ENCODE measurements at places on chromosomes 2 and 18.
A peak's percentile ranks its signal among the peaks of the same experiment; 100 is the strongest.

DNA sequence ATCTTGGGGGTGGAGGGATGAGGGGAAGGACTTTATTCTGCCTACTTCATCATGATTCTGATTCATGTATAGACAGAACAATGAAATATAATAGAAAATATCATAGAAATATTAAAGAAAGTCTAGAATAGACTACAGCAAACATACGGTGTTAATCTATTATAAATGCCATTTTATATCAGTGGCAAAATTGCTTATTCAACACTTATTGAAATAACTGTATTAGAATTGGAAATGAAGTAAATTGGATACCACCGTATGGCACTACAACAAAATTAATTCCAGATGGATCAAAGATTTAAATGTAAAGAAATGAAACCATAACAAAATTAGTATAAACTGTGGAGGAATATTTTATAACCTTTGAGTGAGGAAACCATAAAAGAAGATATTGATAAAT, 213.3 kb upstream of the CTAGE1 start:
- DNase-seq, result no peak

- no peak for DNase-seq
These were observed 40.3 kb upstream of the HNRNPA3 start for GRCh38 chr2:177172034-177172880.

- DNase-seq, result no peak
These were observed 39.3 kb downstream of the THOC1 start for GRCh38 chr18:228586-228985.

DNA sequence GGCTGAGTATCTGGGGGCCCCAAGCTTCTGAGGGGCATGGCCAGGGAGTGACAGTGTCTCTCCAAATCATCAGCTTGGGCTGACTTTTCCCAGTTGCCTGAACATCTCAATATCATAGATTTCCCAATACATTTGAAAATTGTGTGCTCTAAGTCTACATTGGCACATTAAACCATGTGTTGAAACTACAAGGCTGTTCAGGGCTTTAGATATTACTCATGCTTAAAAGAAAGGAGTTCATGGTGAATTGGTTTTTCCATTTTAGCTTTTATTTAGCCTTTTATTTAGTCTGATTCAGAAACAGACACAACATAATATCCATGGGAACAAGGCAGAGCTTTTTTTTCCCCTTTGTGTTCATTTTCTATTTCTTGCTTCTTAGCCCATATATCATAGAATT, 49.9 kb upstream of the GALR1 start:
- no peak for DNase-seq

GRCh38 chr18:58226429-58226828, 182.4 kb downstream of the NEDD4L start:
- no peak for DNase-seq

- no peak for DNase-seq
These were observed 13.8 kb upstream of the DES start for GRCh38 chr2:219404291-219404910.

- no peak for DNase-seq
These were observed 17.4 kb downstream of the RTP5 start for GRCh38 chr2:241886840-241887447.

GRCh38 chr2:43792653-43793052, 18.8 kb downstream of the DYNC2LI1 start:
- DNase-seq, result no peak

- DNase-seq, result no peak
These were observed 317.2 kb upstream of the CDH2 start for GRCh38 chr18:28494151-28494550.

- no peak for DNase-seq
These were observed 7.2 kb downstream of the TGFA start for GRCh38 chr2:70546376-70546775.

GRCh38 chr2:216064014-216064630, 17.5 kb downstream of the PECR start:
- DNase-seq, result no peak

DNA sequence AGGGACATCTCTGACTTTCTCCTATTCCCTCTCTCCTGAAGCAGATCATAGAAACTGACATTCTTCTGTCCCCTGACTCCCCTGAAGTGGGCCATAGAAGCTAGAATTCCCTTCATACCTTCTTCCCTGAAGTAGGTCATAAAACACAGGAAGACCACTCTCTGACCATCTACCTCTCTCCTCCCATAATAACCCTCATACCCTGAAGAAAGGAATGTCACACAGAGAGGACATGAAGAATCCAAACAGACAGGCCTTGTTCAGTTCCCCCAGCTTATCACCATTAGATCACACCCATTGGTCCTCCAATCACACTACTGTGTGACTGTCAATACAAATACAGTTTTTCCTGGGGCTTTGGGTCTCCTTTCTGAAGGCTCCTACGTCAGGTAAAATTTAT, 347.1 kb downstream of the DLGAP1 start:
- DNase-seq, result no peak

GRCh38 chr18:23498877-23499276, 4.4 kb upstream of the RMC1 start:
- DNase-seq, result peak; percentile 45

GRCh38 chr2:100660851-100661584, 98.2 kb downstream of the PDCL3 start:
- DNase-seq, result no peak

DNA sequence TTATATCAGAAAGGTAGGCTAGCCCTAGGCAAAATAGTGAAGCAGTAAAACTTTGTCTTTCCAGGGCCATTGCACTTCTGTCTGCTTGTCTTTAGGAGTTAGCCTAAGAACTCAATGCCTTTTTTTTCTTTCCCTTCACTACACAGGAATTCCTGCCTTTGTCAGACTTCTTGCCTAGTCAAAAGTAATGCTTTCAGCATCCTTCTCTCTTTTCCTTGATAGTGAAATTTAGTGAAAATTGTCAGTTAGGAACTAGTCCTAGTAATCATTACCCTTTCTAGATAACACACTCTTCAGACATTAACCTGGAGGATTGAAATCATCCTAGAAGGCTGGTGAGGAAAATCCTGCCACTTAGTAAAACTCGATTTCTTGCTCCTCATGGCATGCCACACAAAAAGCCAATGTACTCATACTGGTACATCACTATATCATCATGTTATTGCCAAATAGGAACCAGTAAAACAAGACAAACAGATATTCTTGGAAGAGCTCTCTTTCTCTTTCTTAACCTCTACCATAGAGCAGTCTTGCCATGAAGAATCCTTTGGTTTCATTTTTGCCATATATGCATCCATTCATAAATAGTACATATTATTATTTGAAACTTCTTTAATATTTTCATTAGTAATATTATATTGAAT, 320.5 kb downstream of the CTNNA2 start:
- DNase-seq, result no peak

- no peak for DNase-seq
These were observed 43.8 kb downstream of the MOB4 start for GRCh38 chr2:197559681-197560080.

DNA sequence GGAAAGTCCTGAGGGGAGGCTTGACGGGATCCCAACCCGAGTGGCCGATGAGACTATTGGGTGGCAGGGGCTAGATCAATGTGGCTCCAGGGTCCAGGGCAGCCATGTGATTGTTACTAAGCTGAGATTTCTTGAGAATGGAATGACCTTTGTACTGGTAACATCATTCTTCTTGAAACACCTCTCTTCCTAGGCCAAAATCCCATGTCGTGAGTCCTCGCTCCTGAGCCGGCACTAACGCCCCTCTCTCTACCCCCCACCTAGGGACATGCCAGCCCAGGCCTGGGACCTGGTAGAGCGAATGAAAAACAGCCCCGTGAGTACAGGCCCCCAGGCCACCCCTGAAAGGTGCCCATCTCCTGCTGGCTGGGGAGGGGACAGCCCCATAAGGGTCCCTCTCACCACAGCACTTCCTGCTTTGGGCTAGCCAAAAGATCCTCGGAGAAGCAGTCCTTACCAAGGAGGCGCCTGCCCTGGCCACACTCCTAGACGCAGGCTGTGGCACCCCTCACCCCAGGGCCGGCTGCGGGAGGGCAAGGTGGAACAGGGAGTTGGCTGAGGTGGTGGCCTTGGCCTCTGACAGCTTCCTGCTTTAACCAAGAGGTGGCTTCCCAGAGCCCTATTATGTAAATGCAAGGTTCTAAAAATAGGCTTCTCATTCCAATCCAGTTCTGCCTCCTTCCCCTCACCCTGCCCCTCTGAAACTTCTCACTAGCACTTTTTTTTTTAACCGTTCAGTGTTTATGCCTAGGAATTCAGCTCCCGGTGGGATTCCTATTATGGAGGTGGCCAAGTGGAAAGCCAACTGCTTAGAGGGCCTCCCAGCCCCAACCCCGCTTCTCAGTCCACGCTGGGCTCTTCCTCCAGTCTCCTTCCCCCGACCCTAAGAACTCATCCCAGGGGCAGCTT, 126.6 kb upstream of the PPP1CB start:
- peak; percentile 38 for DNase-seq

GRCh38 chr2:28510184-28510583, 14.3 kb downstream of the PLB1 start:
- DNase-seq, result no peak

GRCh38 chr2:235146871-235147565, 195.2 kb downstream of the SH3BP4 start:
- DNase-seq, result no peak

GRCh38 chr2:12202313-12203075, 456.1 kb downstream of the LPIN1 start:
- DNase-seq, result no peak

- DNase-seq, result no peak
These were observed 45.9 kb downstream of the MARCO start for GRCh38 chr2:118987886-118988285.

DNA sequence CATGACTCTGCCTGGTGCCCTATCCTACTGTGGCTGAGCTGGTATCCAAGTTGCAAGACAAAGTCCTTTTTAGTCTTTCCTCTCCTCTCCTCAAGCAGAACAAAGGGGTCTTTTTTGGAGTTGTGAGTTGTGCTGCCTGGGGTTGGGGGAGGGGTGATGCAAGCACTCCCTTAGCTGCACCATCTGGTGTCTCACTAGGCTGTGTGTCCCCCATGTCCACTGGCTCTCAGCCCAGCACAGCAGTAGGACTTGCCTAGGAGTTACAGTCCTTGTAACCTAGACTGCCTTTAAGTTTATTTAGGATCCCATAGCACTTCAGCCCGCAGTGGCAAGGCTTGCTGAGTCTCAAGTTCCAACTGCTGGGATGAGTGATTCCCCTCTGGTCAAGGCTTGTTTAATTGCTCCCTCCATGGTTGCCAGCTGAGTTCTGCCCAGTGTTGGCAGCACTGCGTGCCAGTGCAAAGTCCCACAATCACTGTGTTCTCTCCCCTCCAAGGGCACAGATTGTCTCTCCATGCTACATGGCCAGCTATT, 13.2 kb upstream of the ILKAP start:
- no peak for DNase-seq

- DNase-seq, result no peak
These were observed 2.6 kb downstream of the MAB21L4 start for GRCh38 chr2:240893363-240893844.

DNA sequence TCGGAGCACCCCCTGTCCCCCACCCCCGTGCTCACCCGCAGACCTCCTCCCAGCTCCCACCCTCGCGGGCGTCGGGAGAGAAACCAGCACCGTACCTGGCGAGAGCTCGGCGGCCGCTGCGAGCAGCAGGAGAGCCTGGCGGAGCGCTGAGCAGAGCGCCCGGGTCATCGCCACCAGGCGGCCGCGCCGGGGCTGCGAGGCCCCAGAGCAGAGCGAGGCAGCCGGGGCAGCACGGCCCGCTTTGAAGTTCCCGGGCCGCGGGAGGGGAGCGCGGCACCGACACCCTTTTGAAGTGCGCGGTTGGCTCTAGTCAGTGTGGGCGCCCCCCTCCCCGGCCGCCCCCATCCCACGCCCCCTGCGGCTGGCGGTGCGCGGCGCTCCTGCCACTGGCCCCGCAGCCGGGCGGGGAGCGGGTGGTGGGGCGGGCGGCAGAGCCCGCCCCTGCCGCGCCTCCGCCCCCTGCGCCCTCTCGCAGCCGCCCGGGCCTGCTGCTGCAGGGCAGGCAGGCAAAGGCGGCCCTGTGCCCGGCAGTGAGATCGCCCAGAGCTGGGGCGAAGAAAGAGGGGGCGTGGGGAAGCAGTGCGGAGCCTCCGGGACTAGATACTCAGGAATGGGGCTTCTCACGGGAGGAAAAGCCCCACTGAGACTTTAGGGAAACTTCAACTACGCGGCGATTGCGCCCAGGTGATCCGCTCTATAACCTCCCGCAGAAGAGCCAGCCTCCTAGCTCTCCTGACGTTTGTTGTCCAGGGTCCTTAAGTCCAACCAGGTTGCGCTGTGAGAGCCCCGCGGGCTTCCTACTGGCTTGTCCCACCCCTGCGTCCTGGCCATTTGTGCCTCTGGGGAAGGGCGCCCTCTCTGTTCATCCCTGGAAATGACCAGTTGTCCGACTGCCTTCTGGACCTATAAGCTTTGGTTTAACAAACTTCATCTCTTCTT, at the start of gene ACVR1C:
Gene ACVR1C, minus strand, starts transcription at position 388 of the 939 bp plus-strand sequence. Its CDS starts 220 bp downstream, at position 168.
- DNase-seq, result peak; percentile 45

DNA sequence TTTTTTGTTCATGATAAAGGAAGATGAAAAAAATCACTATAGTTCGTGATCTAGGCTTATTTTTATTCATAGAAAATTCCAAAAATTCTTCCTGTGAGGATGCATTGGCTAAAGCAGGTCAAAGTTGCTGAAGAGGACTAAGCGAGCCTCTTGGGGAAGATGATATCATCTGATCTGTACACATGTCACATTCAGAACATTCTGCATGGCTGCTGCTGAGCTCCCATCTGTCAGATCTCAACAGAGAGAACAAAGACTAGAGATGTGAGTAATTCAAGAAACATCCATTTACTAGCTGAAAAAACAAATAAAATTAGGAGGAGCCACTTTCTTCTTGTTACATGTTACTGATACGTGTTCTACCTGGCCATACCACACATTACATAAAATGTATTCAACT, 518.6 kb upstream of the FSIP2 start:
- no peak for DNase-seq

- no peak for DNase-seq
These were observed 15.9 kb downstream of the SMAD7 start for GRCh38 chr18:48934723-48935432.

DNA sequence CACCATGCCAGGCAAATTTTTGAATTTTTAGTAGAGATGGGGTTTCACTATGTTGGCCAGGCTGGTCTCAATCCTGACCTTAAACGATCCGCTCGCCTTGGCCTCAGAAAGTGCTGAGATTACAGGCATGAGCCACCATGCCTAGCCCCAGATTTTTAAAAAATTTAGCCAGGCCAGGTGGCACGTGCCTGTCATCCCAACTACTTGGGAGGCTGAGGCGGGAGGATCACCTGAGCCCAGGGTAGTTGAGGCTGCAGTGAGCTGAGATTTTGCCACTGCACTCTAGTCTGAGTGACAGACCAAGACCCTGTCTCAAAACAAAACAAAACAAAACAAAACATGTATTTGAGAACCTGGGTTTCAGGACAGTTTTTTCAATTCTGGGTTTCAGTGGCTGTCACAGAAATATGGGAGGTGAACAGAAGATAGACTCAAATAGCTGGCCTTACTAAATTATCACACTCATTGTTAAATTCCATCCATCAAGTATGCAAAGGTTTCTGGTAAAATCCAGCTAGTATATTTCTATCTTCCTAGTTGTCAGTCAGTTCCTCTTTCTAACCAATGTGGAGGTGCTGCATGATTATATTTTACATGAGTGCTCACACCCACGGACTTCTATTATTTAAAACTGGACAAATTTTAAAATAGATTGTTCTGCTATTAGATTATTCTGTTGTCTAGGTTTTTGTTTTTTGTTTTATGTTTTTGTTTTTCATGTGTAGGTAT, 5.4 kb downstream of the ALPG start:
- no peak for DNase-seq
